ENCODE measurements at places on chromosomes 2 and 18.

GRCh38 chr2:165645930-165646831 lies 147.9 kb downstream of the GALNT3 start:
- H3K36me3 ChIP-seq: no peaks in the 10 kb centered on the region
- DNase-seq: no peak
- H3K4me3 ChIP-seq: no peak overlapping the region
- H3K4me1 ChIP-seq: no peaks in the 10 kb centered on the region
- H3K27ac ChIP-seq: no peak overlapping the region
- no peaks in the 10 kb centered on the region for H3K27me3 ChIP-seq

GRCh38 chr18:69588301-69588700 lies 187.6 kb downstream of the DOK6 start:
- no peak for DNase-seq
- H3K27me3 ChIP-seq: no peaks in the 10 kb centered on the region
- no peak overlapping the region for H3K4me3 ChIP-seq
- no peaks in the 10 kb centered on the region for H3K36me3 ChIP-seq

DNA sequence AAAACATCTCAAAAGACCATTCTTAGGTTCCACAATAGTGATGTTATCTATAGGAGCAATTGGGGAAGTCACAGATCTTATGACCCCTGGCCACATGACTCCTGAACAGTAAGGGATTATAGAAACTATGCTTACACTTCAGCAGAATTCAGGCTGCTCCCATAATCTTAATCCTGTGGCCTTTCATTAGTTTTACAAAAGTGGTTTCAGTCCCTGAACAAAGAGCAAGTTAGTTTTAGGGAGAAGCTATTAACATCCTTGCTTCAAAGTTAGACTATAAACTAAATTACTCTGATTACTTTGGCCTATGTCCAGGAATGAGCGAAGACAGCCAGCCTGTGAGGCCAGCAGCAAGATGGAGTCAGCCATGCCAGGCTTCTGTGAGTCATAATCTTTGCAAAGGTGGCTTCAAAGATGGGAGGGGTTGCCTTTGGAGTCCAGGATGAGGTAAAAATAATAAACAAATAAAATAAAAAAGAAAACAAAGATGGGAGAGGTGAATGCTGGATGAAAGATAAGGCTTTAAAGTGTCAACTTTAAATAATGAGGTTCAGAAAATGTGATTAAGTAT lies 168.7 kb upstream of the NDUFV2 start:
- H3K4me1 ChIP-seq: no peaks in the 10 kb centered on the region
- H3K4me3 ChIP-seq: no peak overlapping the region
- H3K36me3 ChIP-seq: no peaks in the 10 kb centered on the region
- no peak overlapping the region for H3K27ac ChIP-seq

GRCh38 chr2:234949762-234950434 lies 1.9 kb upstream of the SH3BP4 start:
- no peaks in the 10 kb centered on the region for H3K27me3 ChIP-seq
- H3K36me3 ChIP-seq: no peaks in the 10 kb centered on the region
- no peak for DNase-seq
- H3K4me1 ChIP-seq: no peaks in the 10 kb centered on the region
- no peak overlapping the region for H3K27ac ChIP-seq

DNA sequence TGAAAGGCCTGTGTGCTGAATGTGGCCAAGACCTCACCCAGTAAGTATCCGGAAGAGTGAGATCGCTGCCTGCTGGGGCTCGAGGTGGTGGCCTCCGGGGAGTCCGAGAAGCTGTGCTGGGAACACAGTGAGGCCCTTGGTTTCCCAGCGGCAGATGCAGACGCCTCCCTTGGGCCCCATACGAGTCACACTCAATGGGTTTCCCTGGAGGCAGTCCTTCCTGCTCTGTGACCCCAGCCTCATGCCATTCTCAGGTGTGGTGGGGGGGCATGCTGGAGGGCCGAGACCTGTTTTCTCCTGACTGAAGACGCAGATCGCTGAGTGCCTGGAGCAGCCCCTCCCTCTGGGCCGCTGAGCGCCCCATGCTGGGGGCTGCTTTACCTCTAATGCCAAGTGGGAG lies 15.7 kb downstream of the CTDP1 start:
- no peaks in the 10 kb centered on the region for H3K4me1 ChIP-seq
- H3K4me3 ChIP-seq: no peak overlapping the region
- H3K27me3 ChIP-seq: no peaks in the 10 kb centered on the region
- no peak overlapping the region for H3K27ac ChIP-seq
- DNase-seq: no peak
- peaks cover 32% of the 10 kb centered on the region for H3K36me3 ChIP-seq

DNA sequence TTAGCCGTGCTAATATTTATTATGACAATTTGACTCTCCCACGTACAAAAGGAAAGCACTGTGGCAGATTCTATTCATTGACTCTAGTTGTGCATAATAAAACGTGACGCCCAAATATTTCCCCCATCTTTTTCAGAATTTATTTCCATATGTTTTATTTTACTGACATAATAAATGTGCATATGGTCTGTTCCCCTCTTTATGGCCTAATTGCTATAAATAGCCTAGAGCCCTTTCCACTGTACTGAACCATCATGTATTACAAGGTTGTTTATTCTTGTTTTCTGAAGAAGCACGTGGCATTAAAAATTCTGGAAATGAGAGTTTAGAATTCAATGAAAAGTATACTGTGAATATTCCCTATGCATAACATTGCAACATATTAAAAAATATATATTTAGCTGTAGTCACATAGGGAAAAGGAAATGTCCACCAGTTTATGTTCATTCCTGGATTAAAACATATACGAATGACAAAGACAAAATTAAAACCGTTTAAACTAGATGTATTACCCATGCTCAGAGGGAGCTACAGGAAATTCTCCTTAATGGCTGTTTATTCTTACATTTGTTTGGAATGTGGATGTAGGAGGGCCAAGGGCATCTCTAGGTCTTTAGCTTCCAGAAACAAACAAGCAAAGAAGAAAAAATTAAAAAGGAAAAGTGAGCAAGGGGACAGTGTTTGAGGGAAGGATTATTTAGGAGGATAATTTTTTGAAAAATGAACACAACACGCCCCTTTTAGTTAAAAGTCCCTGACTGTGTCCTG lies 122.1 kb upstream of the MMADHC start:
- H3K27ac ChIP-seq: no peak overlapping the region
- no peaks in the 10 kb centered on the region for H3K4me1 ChIP-seq
- no peak for DNase-seq
- no peaks in the 10 kb centered on the region for H3K27me3 ChIP-seq
